ENCODE measurements at places on chromosomes 5 and 9.

DNA sequence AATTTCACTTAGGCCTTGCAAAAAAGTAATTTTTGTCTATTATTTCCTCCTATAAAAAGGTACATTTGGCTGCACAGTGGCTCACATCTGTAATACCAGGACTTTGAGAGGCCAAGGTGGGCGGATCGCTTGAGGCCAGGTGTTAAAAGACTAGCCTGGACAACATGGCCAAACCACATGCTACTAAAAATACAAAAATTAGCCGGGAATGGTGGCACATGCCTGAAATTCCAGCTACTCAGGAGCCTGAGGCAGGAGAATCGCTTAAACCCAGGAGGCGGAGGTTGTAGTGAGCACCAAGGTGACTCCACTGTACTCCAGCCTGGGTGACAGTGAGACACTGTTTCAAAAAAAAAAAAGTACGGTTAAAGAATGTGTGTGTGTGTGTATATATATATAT is 15.7 kb downstream of the NUP155 start:
- DNase-seq, result no peak

GRCh38 chr5:132704875-132705274 is 31.1 kb downstream of the IL4 start:
- DNase-seq, result no peak

- no peak for DNase-seq
Observed at GRCh38 chr9:91433180-91433579, 9.5 kb upstream of the NFIL3 start.

DNA sequence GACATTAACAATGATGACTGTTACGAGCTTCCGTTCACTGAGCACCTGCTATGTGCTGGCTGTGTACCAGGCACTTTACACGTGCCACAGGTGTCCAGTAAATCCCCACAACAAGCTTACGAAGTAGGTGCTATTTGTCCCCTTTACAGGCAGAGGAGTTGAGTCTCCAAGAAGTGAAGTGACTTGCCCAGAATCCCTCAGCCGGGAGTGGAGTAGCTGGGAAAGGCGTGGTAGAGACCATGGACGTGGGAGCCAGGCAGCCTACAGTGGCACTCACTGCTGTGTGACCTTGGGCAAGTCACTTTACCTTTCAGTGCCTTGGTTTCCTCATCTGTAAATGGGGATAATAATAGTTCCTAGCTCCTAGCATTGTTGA is 669 bp upstream of the AMBP start:
- DNase-seq, result no peak

DNA sequence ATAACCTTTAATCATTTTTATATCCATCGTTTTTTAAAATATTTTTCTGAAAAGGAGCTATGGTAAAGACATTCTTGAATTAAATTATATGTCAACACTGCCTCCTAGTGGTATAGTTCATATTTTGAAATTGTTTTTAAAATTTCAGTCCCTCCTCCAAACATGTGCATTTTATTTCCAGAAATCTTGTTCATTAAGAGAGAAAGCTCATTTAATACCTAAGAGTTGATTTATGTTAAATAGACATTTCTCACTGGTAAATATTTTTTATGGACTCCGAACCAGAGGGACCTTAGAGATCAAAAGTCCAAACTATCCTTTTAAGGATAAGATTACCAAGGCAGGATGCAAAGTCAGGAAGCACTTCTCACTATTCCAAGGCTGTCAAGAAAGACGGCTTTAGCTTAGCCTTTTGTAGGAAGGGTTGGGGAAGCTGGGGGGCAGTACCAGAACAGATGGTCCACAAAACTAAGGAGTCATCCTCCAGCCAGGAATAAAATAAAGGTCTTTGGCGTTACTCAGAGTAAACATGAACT is 21.6 kb downstream of the BHMT start:
- DNase-seq, result no peak

- DNase-seq, result no peak
Observed at GRCh38 chr9:36905101-36906066, 128.7 kb downstream of the PAX5 start.

GRCh38 chr9:38066197-38066913 is 2.7 kb downstream of the SHB start:
- no peak for DNase-seq

- no peak for DNase-seq
Observed at GRCh38 chr5:174491265-174491664, 233.1 kb upstream of the MSX2 start.

DNA sequence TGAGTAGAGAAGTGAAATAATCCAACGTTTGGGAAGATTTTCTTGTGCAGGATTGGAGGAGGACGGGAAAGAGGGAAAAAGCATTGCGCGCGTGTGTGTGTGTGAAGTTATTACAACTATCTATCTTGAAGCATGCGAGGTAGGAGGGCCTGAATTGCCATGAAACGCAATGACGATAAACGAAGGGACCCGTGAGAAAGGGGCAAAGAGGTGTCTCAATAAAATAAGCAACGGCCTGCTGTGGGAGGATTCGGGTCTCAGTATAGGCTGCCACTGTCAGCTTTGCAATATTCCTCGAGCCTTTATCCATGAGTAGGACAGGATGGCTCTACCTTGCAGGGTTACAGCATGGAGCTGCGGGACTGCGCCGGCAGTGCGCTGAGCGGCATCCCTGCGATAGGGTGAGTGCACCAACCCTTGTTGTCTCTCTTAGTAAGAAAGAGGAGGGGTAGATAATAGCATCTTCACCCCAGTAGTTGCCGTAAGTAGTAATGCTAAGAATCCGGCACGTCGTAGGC is 631 bp upstream of the RCL1 start:
- DNase-seq, result no peak

GRCh38 chr5:87645224-87645623 is 232.5 kb upstream of the CCNH start:
- DNase-seq, result no peak

DNA sequence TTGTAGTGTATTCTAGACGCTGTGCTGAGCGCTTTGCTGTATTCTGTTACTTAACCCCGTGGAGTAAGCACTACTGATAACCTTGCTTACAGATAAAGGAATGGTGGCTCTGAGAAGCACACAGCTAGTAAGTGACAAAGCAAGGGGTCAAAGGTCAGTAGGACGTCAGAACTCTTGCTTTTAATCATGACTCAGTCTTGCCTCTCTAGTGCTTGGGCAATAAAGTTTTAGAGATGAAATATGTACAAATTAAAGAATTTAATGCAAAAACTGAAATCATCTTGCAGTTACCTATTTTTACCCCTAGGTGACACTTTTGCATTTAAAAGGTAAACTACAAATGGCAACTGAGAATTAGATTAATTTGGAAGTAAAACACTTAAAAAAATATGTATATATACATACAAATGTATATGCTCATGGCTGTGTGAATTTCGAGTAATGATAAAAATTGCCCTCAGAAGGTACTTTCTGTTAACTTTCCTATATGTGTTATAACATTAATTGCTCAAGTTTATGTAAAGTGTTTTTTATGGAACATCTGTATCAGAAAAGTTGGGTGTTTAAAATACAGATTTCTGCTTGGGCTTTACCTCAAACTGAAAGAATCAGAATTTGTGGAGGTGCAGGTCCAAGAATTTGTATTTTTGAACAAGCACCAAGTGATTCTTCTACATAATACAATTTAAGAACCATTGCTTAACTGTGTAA is 175.1 kb upstream of the DAB2 start:
- DNase-seq, result no peak

DNA sequence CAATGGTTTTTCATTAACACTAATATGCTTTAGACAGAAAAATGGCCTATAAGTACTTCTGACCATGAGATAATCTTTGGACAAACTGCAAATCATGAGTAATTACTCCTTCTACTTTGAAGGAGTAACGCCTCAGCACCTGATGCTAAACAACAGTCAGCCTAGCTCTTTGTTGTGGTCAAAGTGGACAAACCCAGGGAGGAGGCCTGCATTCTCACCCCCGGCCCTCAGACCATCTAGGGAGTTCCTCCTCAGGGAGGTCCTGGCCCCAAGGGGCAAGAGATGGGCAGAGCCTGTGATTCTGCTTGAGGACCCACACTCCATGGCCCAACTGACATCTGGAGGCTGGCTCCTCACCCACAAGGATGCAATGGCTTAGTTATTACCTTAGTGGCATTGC is 48.2 kb upstream of the ANGPTL2 start:
- no peak for DNase-seq

DNA sequence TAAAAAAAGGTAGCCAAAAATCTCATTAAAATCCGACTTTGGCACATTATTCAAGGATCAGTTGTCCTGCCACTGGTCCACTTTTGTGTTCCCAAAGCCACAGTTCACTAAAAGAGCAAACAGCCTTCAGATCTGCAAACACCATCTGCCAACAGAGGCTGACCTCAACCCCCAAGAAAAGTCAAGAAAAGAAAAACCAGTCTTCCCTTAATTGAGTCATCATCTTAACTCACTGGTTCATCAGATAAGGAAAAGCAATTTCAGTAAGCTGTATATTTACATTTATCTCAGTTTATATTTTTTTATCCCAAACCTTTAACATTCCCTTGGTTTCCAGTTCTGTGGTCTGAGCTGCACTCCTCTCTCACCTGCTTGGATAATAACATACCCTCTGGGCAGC is 21.2 kb downstream of the RASEF start:
- DNase-seq, result no peak

GRCh38 chr5:96565582-96566265 is 96.5 kb upstream of the CAST start:
- no peak for DNase-seq

DNA sequence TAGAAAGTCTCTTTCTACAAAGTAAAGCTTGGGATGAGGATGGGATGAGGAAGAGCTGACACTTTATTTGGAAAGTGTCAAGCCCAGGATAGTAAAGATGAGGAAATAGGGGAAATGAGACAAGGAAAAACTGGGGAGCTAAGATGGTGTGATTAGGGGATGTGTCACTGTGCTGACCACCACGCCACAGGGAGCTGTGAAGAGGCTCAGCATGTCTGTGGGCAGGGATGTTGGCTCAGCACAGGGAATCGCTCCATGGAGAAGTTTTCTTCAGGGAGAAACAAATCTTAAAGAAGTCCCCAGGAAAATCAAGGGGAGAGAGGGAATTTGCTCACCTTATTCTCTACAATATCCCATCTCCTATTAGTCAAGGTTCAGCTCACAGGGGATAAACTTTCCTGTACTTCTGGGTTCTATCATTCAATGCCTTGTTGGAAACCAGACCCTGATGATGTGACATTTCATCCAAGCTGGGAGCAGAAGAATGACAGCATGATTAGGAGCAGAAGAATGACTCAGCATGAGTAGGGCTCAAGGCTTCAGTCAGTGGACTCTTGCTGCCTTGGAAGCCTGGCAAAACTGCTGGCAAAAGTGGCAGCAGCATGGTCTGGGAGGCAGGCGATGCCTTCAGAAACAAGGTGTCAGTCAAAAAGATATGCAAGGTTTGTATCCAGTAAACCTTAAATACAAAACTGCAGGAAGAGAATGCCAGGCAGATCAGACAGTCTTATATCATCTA is 4.9 kb downstream of the HSPB3 start:
- DNase-seq, result no peak

DNA sequence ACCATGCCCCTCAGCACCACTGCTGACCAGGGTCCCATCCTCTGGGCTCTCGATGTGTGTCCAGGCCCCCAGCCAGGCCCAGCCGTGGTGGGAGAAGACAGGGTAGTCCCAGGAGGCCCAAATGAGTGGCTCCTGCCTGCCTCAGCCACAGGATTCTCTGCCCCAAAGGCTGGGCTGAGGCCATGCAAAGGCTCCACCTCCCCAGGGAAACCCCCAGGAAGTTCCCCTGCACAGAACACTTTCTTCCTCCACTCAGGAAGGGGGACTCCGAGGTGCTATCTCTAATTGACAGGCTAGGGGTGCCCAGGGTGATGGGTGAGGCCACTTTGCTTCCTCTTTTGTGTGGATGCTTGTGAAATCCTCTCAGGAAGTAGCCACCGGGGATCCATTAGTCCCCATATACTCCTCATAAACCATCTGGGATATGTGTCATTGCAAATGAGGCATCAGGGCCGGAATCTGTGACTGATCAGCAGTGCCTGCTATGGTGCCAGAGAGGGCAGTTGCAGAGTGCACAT is 23.1 kb upstream of the TDRD7 start:
- DNase-seq, result no peak

- DNase-seq, result no peak
Observed at GRCh38 chr5:29984156-29984540, 1209.3 kb upstream of the CDH6 start.

- no peak for DNase-seq
Observed at GRCh38 chr5:152607401-152608160, 202.5 kb upstream of the NMUR2 start.

DNA sequence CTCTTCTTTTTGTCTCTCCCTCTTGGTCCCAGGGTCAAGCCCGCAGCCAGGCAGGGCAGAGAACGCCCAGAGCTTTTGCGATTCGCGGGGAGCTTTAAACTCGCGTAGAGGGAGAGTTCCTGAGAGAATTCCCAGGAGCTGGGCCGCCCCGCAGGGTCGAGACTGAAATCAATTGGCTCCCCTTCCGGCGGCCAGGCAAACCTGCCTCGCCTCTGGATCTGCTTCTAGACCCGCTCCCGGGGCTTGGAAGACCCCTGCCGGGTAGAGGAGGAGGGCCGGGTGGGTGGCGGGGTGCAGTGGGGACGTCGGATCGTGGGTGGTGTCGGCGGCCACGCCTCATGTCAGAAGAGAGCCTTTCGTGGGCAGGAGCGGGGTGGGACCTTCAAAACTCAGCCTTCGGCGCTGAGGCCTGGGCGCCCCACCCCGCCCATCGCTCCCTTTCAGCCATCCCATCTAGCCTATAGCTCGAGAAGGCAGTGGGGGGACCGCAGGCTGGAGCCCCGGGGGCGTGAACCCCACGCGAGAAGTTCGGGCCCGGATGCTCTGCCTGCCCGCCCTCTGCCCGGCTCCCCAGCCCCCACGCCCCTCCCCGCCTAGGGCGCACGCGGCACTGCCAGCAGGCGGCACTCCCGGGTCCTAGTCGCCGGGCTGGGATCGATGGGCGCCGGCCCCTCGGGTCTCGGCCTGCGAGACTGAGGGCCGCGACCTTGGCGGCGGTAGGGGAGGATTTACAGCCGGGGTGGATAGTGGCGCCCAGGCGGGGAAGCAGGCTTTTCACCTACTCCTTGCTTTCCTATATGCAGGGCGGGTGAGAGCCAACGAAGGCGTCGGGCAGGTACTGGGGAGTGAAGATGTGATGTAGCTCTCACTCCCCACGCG is 6.1 kb downstream of the PRDM6 start:
- no peak for DNase-seq

GRCh38 chr9:113626735-113627495 is 163.4 kb downstream of the RGS3 start:
- DNase-seq, result no peak

- DNase-seq, result no peak
Observed at GRCh38 chr9:6215562-6215961, at the start of gene IL33. Gene IL33, plus strand, starts transcription at chr9:6215807. Its CDS starts 25,888 bp downstream, at chr9:6241695.

- no peak for DNase-seq
Observed at GRCh38 chr5:159515197-159515596, 184.9 kb upstream of the IL12B start.

- DNase-seq, result no peak
Observed at GRCh38 chr9:136975644-136976043, 1.7 kb upstream of the PTGDS start.

DNA sequence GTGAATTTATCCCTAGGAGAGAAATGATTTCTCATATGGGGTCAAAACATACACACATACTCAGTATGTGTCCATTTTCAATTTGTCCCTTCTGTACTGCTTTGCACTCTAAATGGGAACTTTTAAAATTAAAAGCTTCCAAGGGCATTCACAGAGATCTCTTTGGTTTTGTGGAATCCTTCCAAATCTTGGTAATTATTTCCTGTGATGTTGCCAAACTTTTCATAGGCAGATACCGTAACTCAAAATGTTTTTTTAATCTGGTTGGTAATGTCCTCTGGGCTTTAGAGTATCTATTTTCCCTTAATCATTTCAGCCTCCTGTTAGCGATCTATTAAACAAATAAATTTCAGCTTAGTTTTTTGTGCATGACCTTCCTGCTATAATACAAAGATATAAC is 282.4 kb downstream of the ARHGEF28 start:
- DNase-seq, result no peak
